RPMI8226 (cell line): ENCODE measurements at places on chromosomes 5 and 9.

GRCh38 chr5:158519433-158520021 lies 580.2 kb downstream of the EBF1 start:
- DNase-seq = no peak

- DNase-seq = no peak
Observed at GRCh38 chr5:54837093-54837492, 148.3 kb downstream of the ESM1 start.

- no peak for DNase-seq
Observed at GRCh38 chr5:81422671-81423070, 28.7 kb upstream of the ACOT12 start.

- no peak for DNase-seq
Observed at GRCh38 chr5:168290902-168291341, 523 bp upstream of the WWC1 start.

GRCh38 chr9:78261403-78262001 lies 25.6 kb downstream of the CEP78 start:
- DNase-seq = peak; percentile 7

DNA sequence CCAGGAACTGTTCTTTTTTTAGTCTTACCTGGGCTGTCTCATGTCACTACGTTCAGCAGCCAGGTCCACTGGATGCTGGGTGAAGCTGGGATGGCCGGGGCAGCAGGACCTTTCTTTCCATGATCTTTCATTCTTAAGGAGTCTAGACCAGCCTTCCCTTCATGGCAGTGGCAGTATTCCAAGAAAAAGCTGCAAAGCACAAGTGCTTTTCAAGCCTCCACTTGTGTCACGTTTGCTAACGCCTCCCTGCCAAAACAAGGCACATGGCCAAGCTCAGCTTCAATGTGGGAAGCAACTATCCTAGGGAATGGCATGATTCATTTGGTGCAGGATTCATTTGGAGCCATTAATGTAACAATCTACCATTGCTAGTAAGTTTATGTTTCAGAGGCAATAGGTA lies 94.8 kb downstream of the RCL1 start:
- no peak for DNase-seq

- DNase-seq = peak; percentile 22
Observed at GRCh38 chr9:113296796-113297558, 6.2 kb downstream of the RNF183 start.

GRCh38 chr5:147095740-147096139 lies 139.1 kb upstream of the STK32A start:
- no peak for DNase-seq

DNA sequence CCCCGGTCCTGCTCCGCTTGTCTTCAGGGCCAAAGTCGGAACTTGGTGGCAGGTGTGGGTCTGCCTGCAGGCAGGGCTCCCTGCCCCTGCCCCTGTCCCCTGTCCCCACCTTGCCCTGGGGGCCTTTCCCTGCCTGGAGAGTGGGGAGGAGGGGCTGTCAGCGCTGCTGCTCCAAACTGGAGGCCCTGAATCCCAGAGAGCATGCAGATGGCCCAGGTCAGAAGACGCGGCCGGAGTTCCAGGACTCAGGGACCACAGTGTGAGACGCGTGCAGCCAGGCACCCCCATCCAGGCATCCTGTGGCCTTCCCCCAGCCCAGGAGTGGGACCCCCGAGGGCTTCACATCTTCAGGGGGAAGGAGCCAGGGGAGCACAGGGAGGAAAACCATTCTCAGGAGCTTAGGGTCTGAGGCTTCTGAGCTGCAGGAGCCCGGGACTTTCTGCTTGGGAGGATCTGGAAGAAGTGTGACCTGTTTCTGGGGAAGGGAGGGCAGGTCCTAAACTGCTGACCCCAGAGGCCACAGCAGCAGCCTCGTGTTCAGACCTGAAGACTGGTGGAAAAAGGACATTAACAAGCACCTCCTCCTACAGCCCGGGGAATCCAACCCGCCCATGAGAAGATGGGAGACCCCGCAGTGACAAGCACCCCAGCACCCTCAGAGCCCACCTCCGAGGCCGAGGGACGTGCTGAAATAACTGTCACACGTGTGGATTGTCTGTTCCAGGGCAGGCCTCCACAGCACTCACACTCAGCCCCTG lies 38.0 kb downstream of the RASGEF1C start:
- DNase-seq = no peak

GRCh38 chr9:38359689-38360385 lies 32.7 kb upstream of the ALDH1B1 start:
- DNase-seq = no peak
